Tibial nerve (tissue), 4 donors: ENCODE measurements at places on chromosomes 4 and X. TPM values are rescaled to one million over a fixed set of nuclear protein-coding genes. Genes with fewer than 3 reads are reported as not detected.
A peak's percentile ranks its signal among the peaks of the same experiment; 100 is the strongest.

DNA sequence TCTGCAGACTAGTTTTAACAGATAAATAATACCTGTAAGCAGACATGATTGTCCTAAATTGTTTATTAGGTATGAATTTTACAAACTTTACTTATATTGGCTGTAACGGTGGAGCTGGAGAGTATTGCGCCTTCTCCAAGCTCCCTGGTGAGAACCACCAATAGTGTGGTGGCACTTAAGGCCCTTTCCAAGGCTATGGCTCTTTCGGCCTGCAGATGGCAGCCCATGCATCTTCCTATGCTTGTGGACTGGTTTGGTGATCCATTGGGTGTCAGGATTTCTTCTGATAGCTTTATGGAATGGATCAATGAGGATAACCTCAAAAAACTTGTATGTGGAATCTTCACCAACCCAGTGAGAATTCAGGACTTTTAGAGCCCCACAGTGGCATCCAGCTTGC, 7.8 kb downstream of the LARP1B start:
- DNase-seq = no peak
- no peaks in the 10 kb centered on the region for H3K36me3 ChIP-seq
- no peaks in the 10 kb centered on the region for H3K4me1 ChIP-seq
- H3K27ac ChIP-seq = no peak overlapping the region
- H3K4me3 ChIP-seq = no peak overlapping the region

Gene TBCK
- total RNA-seq = 54.2 TPM

Gene AASDH
- 15.3 TPM for total RNA-seq

Gene FAM9C
- not detected for total RNA-seq

Gene BOD1L1
- 41.5 TPM for total RNA-seq

DNA sequence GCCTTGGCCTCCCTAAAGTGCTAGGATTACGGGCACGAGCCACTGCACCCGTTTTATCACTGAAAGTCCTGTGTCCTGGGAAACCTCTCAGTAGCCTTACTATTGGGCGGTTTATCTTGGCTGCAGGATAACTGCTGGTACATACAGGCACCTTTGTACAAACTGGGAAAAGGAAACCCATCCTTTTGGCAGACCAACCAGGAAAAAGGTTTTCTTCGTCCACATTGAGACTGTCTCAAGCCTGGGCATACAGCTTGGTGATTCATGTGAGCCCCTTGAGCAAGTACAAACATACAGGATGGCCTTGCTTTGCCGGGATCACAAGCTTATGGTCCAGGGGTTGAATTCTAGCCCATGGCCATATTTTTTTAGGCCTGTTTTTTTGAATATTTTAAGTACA, 32.8 kb downstream of the RWDD4 start:
- DNase-seq = no peak
- H3K4me3 ChIP-seq = no peak overlapping the region
- no peaks in the 10 kb centered on the region for H3K4me1 ChIP-seq

DNA sequence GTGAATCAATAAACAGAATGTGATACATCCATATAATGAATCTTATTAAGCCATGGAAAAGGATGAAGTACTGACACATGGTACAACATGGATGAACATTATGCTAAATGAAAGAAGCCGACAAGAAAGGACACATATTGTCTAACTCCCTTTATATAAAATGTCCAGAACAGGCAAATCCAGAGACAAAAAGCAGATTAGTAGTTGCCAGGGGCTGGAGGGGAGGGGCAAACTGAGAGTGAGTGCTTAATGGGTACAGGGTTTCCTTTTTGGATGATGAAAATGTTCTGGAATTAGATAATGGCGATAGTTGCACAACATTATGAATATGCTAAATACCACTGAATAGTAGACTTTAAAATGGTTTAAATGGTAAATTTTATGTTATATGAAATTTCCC, 17.4 kb downstream of the ADGRG4 start:
- H3K27ac ChIP-seq = no peak overlapping the region
- no peaks in the 10 kb centered on the region for H3K27me3 ChIP-seq
- no peak for DNase-seq

- no peaks in the 10 kb centered on the region for H3K4me1 ChIP-seq
- no peaks in the 10 kb centered on the region for H3K27me3 ChIP-seq
- DNase-seq = no peak
- peak overlapping the region; percentile 75 for H3K27ac ChIP-seq
- H3K36me3 ChIP-seq = no peaks in the 10 kb centered on the region
Measured at GRCh38 chrX:55451626-55451989, 319 bp upstream of the MAGEH1 start.

DNA sequence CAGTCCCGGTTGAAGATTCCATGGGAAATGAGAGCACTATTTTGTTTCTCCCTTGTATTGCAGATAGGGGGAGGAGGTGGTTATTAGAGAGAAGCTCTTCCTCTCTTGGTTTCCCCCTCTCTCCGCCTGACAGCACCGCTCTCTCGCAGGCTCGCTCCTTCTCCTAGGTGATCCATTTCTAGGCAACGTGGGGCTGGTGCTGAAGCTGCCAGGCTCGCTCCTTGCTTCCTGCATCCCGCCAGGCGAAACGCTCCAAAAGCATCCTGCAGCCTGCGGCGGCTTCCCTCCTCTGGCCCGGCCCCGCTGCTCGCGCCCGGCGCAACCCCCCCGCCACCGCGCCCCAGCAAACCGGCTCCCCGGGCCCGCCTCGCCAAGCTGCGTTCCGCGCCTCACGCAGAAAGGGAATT, at the start of gene GRID2:
Gene GRID2 (plus strand): TSS at position 346 of the 407 bp plus-strand sequence.
- DNase-seq = no peak
- H3K4me1 ChIP-seq = no peaks in the 10 kb centered on the region
- H3K27ac ChIP-seq = no peak within 1 kb of the TSS
- peak within 1 kb of the TSS; percentile 52 for H3K4me3 ChIP-seq
- no peaks in the 10 kb centered on the region for H3K36me3 ChIP-seq
- H3K27me3 ChIP-seq = peaks cover 39% of the 10 kb centered on the region

Gene KIAA1210
- total RNA-seq = not detected

Gene ARMCX4
- total RNA-seq = 18.4 TPM

Gene HDAC8
- 30.0 TPM for total RNA-seq

DNA sequence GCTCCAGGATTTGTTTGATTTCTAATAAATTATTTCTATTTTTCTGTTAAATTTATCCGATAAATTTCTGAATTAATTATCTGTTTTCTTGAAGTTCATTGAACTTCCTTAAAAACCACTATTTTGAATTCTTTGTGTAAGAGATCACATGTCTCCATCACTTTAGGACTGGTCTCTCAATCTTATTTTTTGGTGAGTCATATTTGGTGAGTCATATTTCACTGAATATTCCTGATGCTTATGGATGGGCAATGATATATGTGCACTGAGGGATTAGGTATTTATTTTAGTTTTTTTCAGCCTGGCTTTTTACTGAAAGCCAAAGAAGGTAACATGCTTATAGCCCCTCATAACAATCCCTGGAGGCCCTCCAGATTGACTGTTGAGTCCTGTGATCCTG, 48.5 kb upstream of the IL15 start:
- H3K27ac ChIP-seq = no peak overlapping the region
- DNase-seq = no peak
- H3K4me1 ChIP-seq = no peaks in the 10 kb centered on the region
- H3K4me3 ChIP-seq = no peak overlapping the region
- H3K36me3 ChIP-seq = no peaks in the 10 kb centered on the region

DNA sequence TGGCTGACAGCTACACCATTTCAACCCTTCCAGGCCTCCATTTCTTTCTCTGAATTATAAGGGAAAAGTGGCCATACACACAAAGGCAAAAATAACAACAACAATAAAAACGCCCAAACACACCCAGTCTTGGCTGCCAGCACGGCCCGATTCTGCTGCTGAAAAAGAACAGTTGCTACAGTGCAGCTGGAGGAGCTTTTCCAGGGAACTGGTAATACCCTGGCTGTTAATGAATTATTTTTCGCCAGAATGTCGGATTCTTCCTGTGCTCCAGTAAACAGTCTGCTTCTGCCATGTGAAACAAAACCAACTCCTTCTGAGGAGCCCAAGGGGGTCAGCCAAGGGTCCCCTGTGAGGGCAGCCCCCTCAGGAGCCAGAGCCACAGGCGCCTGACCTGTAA, 6.6 kb downstream of the RAI2 start:
- no peaks in the 10 kb centered on the region for H3K36me3 ChIP-seq
- no peaks in the 10 kb centered on the region for H3K4me1 ChIP-seq

- H3K36me3 ChIP-seq = no peaks in the 10 kb centered on the region
- no peak overlapping the region for H3K4me3 ChIP-seq
- H3K27ac ChIP-seq = no peak overlapping the region
- DNase-seq = peak; percentile 34
Measured at GRCh38 chr4:11585506-11585905, 156.8 kb upstream of the HS3ST1 start.

- H3K27ac ChIP-seq = no peak overlapping the region
- no peaks in the 10 kb centered on the region for H3K4me1 ChIP-seq
- no peak for DNase-seq
- H3K27me3 ChIP-seq = no peaks in the 10 kb centered on the region
Measured at GRCh38 chrX:27890611-27891010, 82.8 kb downstream of the MAGEB10 start.

DNA sequence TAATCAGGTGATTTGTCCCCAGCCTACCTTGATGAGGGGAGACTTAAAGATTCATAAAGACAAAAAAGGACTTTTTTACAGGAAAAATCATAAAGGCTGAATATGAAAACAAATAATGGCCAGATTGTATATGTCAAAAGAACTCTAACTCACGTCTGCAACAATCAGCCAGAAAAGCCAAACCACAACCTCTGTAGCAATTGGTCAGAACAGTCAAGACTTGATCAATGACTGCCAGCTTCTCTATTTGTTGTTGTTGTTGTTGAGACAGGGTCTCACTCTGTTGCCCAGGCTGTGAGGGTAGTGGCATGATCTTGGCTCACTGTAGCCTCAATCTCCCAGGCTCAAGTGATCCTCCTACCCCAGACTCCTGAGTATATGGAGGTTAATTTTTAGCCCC, 35.9 kb upstream of the PPA2 start:
- peaks cover 5% of the 10 kb centered on the region for H3K4me1 ChIP-seq
- no peaks in the 10 kb centered on the region for H3K27me3 ChIP-seq
- H3K36me3 ChIP-seq = no peaks in the 10 kb centered on the region
- no peak for DNase-seq
- no peak overlapping the region for H3K4me3 ChIP-seq

DNA sequence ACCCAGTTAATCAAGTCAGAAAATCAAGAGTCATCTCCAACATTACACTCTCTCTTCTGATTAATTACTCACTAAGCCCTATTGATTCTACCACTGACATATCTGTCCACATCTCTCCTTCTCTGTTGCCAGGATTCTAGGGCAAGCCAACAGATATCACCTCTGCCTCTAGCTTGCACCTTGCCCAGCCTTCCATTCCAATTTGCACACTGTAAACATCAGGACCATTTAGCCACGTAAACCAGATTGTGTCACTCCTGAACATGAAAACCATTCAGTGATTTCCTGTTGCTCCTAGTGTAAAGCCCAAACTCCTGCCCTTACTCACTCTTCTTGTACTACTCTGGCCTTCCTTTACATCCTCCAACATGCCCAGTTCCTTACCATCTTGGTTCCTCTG, 68.0 kb upstream of the PLS3 start:
- H3K27ac ChIP-seq = no peak overlapping the region
- H3K4me1 ChIP-seq = peaks cover 16% of the 10 kb centered on the region
- H3K4me3 ChIP-seq = no peak overlapping the region

- H3K36me3 ChIP-seq = no peaks in the 10 kb centered on the region
- H3K27ac ChIP-seq = no peak overlapping the region
- H3K4me1 ChIP-seq = no peaks in the 10 kb centered on the region
- no peak for DNase-seq
- no peak overlapping the region for H3K4me3 ChIP-seq
Measured at GRCh38 chr4:135249024-135249423, 1047.4 kb upstream of the PABPC4L start.

Gene GPM6B
- total RNA-seq = 251 TPM

Gene VSIG4
- 283 TPM for total RNA-seq

DNA sequence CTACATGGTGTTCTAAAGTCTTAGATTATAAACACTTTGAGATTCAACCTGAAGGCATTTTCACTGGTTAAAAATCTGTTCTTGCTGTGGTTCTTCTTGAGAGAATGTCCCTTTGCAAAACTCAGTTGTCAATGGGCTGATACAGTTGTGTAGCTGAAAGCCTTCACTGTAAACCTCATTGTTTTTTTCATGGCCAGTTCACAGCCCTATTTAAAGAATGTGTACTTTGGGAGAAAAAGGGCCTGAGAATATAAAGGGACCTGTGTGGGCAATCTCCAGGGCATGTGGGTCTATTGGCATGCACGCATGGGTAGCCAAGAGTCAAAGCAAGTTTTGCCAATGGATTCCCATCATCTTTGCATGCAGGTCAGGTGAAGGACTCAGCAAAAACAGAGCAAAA, 7.8 kb upstream of the MAP7D3 start:
- no peak for DNase-seq
- no peaks in the 10 kb centered on the region for H3K27me3 ChIP-seq

GRCh38 chrX:118802857-118803256, 20.8 kb upstream of the ZCCHC12 start:
- H3K4me1 ChIP-seq = no peaks in the 10 kb centered on the region
- peaks cover 4% of the 10 kb centered on the region for H3K27me3 ChIP-seq
- H3K4me3 ChIP-seq = no peak overlapping the region
- no peak for DNase-seq
- no peaks in the 10 kb centered on the region for H3K36me3 ChIP-seq
- H3K27ac ChIP-seq = no peak overlapping the region

DNA sequence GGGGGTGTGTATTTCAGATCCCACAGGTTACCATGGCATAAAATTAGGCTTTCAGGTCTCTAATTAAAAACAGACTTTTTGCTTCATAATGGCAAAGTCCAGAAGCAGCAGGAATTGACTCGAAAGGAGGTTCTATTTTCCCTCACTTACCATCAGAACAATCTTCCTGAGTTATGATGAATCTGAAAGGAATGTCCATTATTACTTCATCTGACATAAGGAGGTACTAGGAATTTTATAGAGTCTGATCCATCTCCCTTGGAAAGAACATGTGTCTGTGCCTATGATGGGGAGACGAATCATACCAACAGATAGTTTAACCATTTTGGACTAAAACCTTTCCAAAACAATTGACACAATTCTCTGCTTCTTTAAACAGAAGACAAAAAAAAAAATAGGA, 206.3 kb upstream of the FGF13 start:
- H3K27ac ChIP-seq = no peak overlapping the region
- H3K4me1 ChIP-seq = no peaks in the 10 kb centered on the region
- no peak for DNase-seq

- H3K27me3 ChIP-seq = no peaks in the 10 kb centered on the region
- no peak overlapping the region for H3K4me3 ChIP-seq
- peaks cover 13% of the 10 kb centered on the region for H3K36me3 ChIP-seq
Measured at GRCh38 chr4:189912170-189912569, 28.5 kb upstream of the FRG1 start.

Gene TRIML1
- not detected for total RNA-seq
